ENCODE measurements at places on chromosomes 7 and 10. TPM values are rescaled to one million over a fixed set of nuclear protein-coding genes. Genes with fewer than 3 reads are reported as not detected.
A peak's percentile ranks its signal among the peaks of the same experiment; 100 is the strongest.

- H3K4me3 ChIP-seq = no peak overlapping the region
- no peak overlapping the region for H3K27ac ChIP-seq
- H3K4me1 ChIP-seq = no peaks in the 10 kb centered on the region
- DNase-seq = no peak
- H3K27me3 ChIP-seq = peaks cover 7% of the 10 kb centered on the region
- H3K36me3 ChIP-seq = no peaks in the 10 kb centered on the region
Measured at GRCh38 chr7:156652886-156653568, 12.5 kb downstream of the RNF32 start.

- no peak overlapping the region for H3K27ac ChIP-seq
- no peak overlapping the region for H3K4me3 ChIP-seq
- peaks cover 24% of the 10 kb centered on the region for H3K36me3 ChIP-seq
- H3K4me1 ChIP-seq = peaks cover 11% of the 10 kb centered on the region
- DNase-seq = peak; percentile 47
Measured at GRCh38 chr10:116265686-116266085, 7.3 kb downstream of the GFRA1 start.

DNA sequence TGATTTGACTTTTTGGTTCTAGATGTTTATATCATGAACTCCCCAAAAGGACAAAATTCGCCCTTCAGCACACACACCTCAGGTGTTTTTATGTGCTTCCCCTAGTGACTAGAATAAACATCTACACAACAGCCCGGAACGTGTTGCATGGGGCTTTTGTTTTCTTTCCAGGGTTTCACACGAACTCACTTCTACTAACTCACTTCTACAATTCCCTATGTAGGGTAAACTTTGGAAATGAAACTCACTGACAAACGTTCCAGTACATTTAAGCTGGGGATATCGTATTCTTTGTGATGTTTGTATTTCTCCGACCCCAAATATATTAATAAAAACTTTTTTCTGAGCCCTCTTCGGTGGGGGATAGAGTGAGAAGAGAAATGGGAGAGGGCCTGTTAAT, 1.4 kb downstream of the TRA2A start:
- H3K4me3 ChIP-seq = peak overlapping the region; percentile 99
- peaks cover 10% of the 10 kb centered on the region for H3K4me1 ChIP-seq
- peak; percentile 70 for DNase-seq
- H3K36me3 ChIP-seq = no peaks in the 10 kb centered on the region
- no peaks in the 10 kb centered on the region for H3K27me3 ChIP-seq

DNA sequence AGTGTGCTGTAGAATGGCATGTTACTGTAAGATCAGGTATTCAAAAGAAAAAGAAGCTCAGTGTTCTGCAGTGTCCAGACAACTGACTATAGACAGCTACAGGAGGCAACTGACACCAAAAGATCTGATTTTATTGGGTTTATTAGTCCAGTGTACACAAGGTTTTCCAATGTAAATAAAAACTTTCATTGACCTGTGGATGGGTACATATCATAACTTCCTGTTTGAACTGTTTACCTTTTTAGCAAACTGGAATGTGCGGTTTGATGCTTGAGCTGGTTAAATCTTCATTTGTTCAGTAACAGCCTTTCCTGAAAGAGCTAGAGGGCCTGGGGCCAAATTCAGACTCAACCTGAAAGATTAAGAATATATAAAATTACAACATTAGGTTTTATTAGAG, 172.6 kb upstream of the SP8 start:
- no peak for DNase-seq
- H3K36me3 ChIP-seq = no peaks in the 10 kb centered on the region
- no peaks in the 10 kb centered on the region for H3K27me3 ChIP-seq
- no peak overlapping the region for H3K4me3 ChIP-seq
- H3K4me1 ChIP-seq = no peaks in the 10 kb centered on the region
- H3K27ac ChIP-seq = no peak overlapping the region

GRCh38 chr7:100921039-100921438, 25.4 kb upstream of the ACHE start:
- no peak overlapping the region for H3K4me3 ChIP-seq
- H3K27ac ChIP-seq = no peak overlapping the region
- peaks cover 4% of the 10 kb centered on the region for H3K27me3 ChIP-seq
- H3K36me3 ChIP-seq = no peaks in the 10 kb centered on the region

GRCh38 chr7:108413782-108414492, 42.3 kb downstream of the NRCAM start:
- no peaks in the 10 kb centered on the region for H3K36me3 ChIP-seq
- H3K4me1 ChIP-seq = peaks cover 28% of the 10 kb centered on the region
- no peaks in the 10 kb centered on the region for H3K27me3 ChIP-seq
- no peak for DNase-seq

SHH gene
- under 0.01 TPM for total RNA-seq

KMT2E gene
- total RNA-seq = 55.5 TPM

CHST3 gene
- 12.3 TPM for total RNA-seq

MYOZ1 gene
- total RNA-seq = 552 TPM

SPDYE5 gene
- total RNA-seq = 0.04 TPM

CPA4 gene
- 2.0 TPM for total RNA-seq
